NCI-H1417 treated with DMSO at 0.1 percent for 48 hours (cell line): ENCODE measurements at places on chromosomes 5 and 9.

- DNase-seq = no peak
These were observed 378.3 kb upstream of the DAP start for GRCh38 chr5:11139217-11139865.

DNA sequence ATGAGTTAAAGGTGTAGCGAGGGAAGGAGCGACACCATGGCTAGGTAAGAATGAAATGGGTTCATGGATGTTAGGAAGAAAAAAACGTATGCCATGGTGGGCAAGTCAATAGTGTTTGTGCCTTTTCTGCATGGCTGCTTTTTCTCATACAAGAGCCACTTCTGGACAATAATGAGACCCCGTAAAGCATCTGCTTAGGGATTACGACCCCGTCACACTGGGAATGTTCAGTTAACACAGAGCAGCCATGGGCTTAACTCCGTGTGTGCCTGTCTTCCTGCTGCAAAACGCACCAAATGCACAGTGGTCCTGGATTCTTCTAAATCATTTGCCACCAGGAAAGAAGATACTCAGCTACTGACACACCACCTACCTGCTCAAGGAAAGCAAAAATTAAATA is 81.8 kb downstream of the NFIB start:
- no peak for DNase-seq

DNA sequence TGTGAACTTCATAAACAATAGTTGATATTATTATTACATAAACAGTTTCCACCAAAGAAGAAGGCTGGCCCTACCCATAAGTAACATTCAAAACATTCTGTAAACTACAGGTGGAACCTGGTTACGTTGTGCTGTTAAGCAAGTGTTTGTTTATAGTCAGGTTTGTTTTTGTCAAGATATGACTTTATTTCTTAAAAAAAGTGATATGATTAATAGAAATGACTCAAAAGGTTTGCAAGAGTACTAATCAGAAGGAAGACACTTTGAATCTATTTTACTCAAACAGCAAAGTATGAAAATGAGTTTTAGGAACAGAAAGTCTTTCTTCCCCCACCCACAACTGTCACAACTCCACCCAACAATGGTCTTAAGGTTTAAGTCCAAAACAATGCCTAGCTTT is 220.8 kb downstream of the PLK2 start:
- no peak for DNase-seq

DNA sequence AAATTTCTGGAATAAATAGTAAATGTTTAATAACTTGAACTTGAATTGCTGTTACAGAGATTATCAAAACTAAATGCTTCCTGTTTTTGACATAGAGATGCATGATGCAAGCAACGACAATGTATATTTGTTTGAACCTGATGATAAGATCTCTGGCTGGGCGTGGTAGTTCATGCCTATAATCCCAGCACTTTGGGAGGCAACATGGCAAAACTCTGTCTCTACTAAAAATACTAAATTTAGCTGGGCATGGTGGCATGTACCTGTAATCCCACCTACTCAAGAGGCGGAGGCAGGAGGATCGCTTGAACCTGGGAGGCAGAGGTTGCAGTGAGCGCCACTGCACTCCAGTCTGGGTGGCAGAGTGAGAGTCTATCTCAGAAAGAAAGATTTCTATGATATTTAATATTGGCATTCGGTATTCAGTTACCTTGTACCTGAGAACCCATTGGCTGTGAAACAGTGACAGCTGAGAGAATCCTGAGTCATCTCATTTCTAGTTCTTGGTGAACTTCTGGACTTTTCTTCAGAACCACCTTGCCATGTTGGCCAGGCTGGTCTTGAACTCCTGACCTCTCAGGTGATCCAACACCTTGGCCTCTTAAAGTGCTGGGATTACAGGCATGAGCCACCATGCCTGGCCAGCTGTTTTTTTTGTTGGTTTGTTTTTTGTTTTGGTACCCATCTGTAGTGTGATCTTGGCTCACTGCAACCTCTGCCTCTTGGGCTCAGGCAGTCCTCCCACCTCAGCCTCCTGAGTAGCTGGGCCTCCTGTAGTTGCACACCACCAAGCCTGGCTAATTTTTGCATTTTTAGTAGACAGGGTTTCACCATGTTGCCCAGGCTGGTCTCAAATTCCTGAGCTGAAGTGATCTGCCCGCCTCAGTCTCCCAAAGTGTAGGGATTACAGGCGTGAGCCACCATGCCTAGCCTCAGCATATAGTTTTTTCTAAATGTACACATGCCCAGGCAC is 10.0 kb upstream of the FGF18 start:
- DNase-seq = no peak

- DNase-seq = no peak
These were observed 1.3 kb downstream of the PROB1 start for GRCh38 chr5:139393497-139394122.

- no peak for DNase-seq
These were observed 129.1 kb upstream of the VCAN start for GRCh38 chr5:83342465-83342864.

GRCh38 chr9:91212596-91213243 is 149.0 kb downstream of the AUH start:
- no peak for DNase-seq

GRCh38 chr9:115382865-115383264 is 264.9 kb upstream of the TNC start:
- DNase-seq = no peak

DNA sequence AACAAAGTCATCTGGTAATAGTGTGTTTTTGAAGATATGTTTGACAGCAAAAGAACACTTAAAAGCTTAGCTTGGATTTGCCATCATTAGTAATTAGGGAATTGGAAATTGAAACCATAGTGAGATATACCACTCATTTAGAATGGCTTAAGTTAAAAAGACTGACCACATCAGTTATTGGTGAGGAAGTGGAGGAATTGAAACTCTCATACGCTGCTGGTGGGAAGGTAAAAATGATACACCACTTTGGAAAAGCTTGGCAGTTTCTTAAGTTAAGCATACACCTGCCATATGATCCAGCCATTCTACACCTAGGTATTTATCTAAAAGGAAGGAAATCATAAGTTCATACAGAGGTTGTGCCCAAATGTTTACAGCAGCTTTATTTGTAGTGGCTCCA is 213.2 kb downstream of the TRIO start:
- DNase-seq = no peak

GRCh38 chr5:5313101-5313635 is 109.3 kb upstream of the ICE1 start:
- DNase-seq = no peak

- DNase-seq = no peak
These were observed 54.8 kb downstream of the GLRA1 start for GRCh38 chr5:151869843-151870242.

- no peak for DNase-seq
These were observed 24.6 kb downstream of the TUT7 start for GRCh38 chr9:86329649-86330048.

- peak; percentile 23 for DNase-seq
These were observed 17.3 kb downstream of the CHD1 start for GRCh38 chr5:98911280-98912040.

DNA sequence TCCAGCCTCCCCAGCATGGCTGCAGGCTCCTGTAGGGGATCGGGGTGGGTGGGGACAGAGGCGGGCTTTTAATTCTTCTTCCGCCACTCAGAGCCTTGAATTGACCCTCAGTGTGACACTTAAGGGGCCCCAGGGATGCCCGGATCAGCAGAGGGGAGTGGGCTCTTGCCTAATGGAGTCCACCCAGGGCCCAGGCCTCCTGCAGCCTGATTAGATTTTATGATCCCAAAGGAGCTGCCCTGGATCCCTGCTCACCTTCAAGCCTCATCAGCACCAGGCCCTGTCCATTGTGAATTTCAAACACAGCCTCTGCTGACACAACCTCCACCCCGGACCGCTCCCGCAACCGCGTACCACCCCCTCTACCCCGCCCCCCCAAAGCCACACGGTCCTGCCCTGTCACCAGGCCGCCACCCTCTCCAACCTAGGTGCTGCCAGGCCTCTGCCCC is 214.1 kb upstream of the IER5L start:
- no peak for DNase-seq

DNA sequence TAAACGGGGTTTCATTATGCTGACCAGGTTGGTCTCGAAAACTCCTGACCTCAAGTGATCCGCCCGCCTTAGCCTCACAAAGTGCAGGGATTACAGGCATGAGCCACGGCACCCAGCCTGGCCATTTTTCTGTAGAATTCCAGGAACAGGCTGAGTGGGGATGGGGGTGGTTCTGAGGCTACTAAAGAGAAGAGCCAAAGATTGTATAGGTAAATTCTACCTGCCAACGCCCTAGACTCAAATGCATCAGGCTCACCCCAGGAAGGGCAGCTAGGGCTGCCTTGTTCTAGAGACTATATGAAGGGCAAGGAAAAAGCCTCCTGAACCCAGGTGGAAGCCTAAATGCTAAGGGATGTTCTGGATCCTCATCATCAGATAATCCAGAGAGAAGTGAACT is 1.6 kb upstream of the C5orf52 start:
- DNase-seq = no peak

GRCh38 chr5:109496112-109496511 is 86.3 kb upstream of the PJA2 start:
- DNase-seq = no peak

- DNase-seq = no peak
These were observed 6.2 kb upstream of the CD180 start for GRCh38 chr5:67202828-67203227.

- DNase-seq = no peak
These were observed 3.2 kb downstream of the TOR4A start for GRCh38 chr9:137280474-137281344.

DNA sequence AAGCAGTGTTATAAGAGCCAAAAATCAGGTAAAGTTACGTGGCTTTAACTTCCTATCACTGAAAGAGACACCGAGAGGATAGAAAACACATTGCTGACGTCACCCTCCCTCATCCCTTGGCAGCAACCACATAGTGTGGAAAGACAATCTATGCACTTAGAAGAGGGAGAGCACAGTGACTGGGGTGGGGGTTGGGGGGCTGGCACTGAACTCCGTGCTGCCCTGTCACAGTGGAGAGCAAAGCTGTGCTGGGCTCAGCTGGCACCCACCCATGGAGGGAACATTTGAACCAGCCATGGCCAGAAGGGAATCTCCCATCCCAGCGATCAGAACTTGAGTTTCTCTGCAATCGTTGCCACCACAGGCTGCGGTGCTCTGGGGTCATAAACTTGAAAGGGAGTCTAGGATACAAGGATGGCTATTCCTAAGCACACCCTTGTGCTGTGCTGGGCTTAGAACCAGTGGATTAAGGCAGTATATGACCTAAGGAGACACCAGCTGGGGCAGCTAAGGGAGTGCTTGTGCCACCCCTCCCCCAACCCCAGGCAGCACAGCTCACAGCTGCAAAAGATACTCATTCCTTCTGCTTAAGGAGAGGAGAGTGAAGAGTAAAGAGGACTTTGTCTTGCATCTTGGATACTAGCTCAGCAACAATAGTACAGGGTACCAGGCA is 73.4 kb downstream of the KIAA0825 start:
- DNase-seq = no peak

DNA sequence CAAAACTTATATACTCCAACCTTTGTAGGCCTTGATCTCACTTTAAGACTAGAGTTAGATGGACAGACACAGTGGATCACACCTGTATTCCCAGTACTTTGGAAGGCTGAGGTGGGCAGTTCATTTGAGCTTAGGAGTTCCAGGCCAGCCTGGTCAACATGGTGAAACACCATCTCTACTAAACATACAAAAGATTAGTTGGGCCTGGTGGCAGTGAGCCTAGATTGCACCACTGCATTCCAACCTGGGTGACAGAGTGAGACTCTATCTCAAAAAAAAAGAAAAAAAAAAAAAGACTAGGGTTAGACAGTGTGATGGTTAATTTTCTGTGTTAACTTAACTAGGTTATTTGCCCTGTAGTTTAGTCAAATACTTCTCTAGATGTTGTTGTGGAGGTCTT is 74.1 kb downstream of the CFAP95 start:
- DNase-seq = no peak

DNA sequence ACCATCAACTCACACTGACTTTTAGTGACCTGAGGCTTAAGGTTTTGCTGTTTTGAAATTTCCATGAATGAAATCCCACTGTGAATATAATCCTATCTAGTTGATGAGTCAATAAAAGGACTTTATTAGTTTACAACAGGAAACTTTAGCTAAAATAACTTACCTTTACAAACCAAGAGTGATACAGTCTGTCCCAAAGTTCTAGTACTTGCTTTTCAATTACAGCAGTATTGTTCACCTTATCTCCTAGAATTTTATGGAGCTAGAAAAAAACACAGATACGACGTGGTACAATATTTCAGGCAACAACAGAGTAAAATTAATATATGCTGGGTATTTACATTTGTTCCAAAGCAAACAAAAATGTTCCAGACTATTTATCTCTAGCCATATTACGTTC is 46.9 kb upstream of the CTNNAL1 start:
- DNase-seq = no peak

GRCh38 chr9:129655696-129656095 is 9.8 kb upstream of the PRRX2 start:
- DNase-seq = no peak

DNA sequence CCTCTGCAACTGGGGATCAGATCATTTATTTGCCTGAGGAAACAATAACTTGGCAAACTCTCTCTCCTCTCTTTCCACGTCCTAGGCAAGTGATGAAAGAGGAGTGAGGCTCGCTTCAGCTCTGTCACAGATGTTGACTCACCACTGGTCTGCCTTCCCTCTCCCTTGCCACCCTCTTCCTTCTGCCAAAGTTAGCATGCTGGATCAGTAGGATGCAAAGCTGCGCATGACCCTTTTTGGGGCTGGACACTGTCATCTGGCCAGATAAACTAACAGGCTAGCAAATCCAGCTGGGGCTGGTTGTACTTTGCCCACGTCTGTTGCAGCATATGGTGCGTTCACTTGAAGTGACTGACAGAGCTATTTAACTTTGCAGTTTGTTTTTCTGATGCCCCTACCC is 36.2 kb upstream of the SMARCA2 start:
- DNase-seq = no peak

- DNase-seq = no peak
These were observed 7.7 kb upstream of the HAVCR2 start for GRCh38 chr5:157116483-157116954.

GRCh38 chr9:19583890-19584289 is 175.1 kb downstream of the ACER2 start:
- DNase-seq = no peak

DNA sequence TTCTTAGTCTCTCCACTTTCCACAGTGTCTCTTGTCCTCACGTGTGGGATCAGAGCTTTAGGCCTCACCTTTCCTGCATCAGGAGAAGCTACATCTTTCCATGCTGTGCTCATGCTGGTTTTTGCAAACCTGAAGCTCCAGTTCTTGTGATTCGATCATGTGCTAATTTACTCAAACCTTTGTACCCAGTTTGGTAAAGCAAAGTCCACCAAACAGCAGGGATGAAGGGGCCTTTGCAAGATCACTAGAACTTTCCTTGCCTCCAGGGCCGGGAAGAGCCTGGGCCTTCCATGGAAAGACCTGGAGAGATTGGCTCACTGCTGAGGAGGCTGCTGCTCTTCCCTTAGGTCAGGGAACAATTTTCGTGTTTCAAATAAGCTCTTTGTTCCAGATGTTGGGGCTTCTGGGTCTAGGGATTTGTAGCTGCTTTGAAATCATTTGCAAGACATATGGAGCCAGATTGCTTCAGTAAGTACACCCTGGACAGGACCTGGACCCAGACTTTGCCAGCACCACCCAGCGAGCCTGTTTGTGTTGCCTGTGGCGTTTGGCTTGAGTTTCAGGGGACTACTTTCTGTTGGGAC is 18.7 kb upstream of the SPATA31E1 start:
- DNase-seq = no peak

- DNase-seq = no peak
These were observed 235.6 kb downstream of the RAB3C start for GRCh38 chr5:58818465-58818864.
